ENCODE measurements at places on chromosomes 6 and 20. TPM values are rescaled to one million over a fixed set of nuclear protein-coding genes. Genes with fewer than 3 reads are reported as not detected.

Gene HLA-DQB1
- total RNA-seq = 16.2 TPM

Gene EYA2
- not detected for total RNA-seq

Gene HUS1B
- total RNA-seq = 4.5 TPM

Gene FABP7
- not detected for total RNA-seq

DNA sequence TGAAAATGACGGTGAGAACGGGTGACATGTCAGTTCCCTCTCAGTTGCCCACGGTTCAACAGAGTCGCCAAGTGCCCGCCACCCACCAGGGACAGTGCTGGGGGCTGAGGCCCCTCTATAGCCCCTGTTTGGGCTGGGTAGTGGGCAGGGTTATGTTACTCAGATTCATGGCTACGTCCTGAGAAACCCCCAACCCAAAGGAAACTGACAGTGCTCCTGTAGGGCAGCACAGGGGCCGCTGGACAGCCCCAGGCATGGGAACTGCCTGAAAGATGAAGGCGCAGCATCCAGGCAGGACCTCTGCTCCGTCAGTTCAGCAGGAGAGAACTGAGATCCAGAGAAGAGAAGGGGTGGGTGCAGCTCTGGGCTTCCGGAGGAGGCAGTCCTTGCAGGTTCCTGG, 118.9 kb upstream of the PMEPA1 start:
- no peak for DNase-seq

- no peak for DNase-seq
Observed at GRCh38 chr6:29489286-29489685, 1.5 kb upstream of the MAS1L start.

GRCh38 chr6:21845018-21845417, 251.5 kb downstream of the SOX4 start:
- no peak for DNase-seq

DNA sequence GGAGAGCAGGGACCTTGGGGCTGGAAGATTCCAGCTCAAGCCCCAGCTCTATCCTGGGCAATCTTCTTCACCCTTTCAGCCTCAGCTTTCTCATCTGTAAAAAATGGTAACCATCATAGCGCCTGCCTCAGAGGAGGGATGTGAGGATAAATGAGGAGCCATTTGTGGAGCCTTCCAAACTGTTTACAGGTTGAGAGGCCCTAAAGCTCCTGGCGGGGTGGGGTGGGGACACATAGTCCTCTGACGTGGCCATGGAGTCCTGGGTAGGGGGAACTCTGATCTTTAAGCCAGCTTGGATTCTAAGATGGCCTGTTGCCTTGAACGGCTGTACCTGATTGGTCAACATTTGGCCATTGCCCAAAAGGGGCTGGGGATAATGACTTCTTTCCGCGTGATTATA, 111.1 kb downstream of the TOX2 start:
- no peak for DNase-seq

DNA sequence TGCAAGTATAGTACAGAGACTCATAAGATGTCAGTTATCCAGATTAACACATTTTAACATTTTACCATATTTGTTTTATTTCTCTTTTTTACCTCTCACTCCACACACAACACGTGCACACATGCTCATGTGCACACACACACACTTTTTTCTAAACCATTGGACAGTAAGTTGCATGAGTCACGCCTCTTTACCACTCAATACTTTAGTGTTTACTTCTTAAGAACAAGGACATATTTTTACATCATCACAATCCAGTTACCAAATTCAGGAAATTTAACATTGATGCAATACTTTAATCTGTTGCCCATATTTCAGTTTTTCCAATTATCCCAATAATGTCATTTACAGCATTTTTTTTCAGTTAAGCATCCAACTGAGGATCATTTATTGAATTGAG, 109.0 kb downstream of the RIN2 start:
- no peak for DNase-seq

- no peak for DNase-seq
Observed at GRCh38 chr6:107642095-107642860, 152.4 kb downstream of the SOBP start.

- no peak for DNase-seq
Observed at GRCh38 chr6:125304970-125305660, 3.3 kb upstream of the HDDC2 start.

DNA sequence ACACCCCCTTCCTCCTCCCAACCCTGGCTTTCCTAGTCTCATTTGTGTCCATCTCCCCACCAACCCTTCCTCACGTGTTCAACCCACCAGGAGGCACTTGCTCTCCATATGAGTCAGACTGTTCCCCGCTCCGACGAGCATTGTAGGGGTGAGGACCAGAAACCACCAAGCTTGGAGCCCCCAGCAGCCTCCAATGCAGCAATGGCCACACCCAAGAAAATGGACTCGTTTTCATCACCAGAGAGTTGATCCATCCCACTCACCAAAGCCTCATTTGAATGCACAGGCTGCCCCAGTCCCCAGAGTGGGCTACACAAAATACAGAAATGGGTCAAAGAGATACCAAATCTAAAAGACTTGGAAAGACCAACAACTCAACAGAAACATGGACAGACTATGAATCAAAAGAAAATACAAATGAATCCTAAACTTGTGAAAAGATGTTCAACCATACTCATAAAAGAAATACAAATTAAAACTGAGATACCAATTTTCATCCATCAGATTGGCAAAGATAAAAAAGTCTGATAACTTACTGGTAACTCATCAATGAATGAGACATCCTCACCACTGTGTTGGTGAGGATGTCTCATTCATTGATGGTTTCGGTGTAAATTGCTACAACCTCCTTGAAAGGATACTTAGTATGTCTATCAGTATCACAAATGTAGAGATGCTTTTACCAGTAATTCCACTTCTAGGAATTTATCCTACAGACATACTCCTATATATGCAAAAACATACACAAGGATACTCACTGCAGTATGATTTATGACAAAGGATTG, 68.1 kb downstream of the TRERF1 start:
- no peak for DNase-seq

GRCh38 chr20:20404633-20405032, 36.7 kb downstream of the INSM1 start:
- DNase-seq = no peak

DNA sequence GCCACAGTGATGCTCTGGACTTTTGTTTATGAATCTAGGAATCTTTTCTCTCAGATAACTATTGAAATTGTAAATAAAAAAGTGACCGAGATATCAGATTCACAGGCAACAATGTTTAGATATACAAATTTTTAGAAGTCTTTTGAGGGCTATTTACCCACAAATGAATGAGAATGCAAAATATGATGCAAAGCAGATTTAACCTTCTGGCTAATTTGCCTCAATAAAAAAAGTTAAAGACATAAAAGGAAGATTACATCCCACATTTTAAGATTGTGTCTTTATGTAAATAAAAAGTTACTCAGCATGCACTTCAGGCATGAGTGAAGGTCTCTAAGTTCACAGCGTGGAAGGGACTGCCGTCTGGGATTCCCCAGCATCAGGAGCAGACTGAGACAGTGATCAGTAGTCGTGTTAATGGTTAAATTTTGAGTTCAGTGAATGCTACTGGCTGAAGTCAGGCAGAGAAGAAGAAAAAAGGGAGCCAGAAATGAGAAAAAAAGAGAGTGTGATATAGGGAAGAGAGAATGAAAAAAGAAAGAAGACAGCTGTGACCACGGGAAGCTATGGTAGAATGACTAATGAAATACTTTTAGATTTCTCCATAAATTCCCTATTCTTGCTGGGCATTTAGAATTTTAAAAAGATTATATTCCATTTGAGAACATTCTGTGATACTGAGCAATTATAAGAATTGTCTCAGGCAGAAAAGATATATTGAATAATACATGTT, 93.6 kb downstream of the MYB start:
- DNase-seq = no peak

- DNase-seq = no peak
Observed at GRCh38 chr20:62363920-62364851, 2.9 kb downstream of the LAMA5 start.

DNA sequence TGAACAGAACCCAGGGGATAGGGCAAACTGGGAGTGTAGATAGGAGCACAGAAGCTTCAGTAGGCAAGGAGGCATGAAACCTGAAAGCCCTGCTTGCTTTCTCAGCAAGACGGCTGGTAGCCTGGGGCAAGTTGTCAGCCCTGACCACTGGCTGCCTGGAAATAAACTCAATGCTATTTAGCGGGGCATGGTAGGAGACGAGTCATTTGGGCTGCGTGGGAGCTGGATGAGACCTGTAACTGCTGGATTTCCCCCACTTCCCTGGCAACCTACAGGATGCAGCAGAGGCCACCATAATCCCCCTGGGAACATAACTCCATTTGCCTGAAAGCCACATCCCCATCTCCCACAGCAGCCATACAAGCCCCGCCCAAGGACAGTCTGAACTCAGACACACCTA, 332.6 kb upstream of the TBX18 start:
- DNase-seq = no peak

DNA sequence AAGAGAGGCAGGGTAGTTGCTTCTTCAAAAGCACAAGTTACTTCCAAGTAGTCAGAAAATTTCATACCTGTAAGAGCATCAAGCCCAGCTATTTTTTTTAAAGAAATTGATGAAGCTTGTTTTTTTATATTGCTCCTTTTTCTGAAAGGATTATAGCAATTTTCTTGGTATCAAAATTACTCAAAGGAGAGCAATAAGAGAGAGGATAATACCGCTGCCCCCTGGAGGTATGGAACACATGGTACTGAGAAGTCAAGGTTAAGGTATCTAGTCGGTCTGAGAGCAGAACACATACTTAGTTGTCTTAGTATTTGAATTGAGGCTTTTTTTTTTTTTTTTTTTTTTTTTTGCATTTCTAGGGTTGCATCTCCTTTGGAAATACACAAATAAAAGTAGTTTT, 59.4 kb downstream of the ADGRF5 start:
- no peak for DNase-seq

DNA sequence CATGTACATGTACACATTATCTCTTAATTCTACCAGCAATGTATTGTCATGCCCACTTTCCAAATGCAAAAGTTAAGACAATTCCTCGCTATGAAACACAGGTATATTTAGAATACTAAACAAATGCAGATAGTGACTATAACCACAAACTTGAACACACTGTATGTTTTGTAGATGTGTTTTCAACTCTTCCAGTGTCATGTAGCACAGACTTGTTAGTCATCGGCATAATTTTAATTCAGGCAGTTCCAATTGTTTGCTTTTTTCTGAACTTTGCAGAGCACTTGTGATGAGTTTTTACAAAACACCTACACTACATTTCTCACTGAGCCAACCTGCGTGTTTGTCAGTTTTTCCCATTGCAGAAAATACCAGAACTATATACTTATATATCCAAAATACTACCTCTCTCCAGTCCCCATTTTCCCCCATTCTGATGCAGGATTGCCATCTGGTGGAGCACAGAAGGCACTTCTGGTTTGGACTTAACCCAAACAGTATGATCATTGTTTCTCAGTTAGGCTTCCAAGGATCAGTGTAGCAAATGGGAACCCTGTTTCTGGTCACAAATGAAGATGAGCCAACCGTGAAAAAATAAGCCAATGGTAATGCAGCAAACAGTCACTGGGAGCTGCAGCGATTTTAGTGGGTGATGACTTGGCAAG, 143.4 kb downstream of the ADGRB3 start:
- no peak for DNase-seq

DNA sequence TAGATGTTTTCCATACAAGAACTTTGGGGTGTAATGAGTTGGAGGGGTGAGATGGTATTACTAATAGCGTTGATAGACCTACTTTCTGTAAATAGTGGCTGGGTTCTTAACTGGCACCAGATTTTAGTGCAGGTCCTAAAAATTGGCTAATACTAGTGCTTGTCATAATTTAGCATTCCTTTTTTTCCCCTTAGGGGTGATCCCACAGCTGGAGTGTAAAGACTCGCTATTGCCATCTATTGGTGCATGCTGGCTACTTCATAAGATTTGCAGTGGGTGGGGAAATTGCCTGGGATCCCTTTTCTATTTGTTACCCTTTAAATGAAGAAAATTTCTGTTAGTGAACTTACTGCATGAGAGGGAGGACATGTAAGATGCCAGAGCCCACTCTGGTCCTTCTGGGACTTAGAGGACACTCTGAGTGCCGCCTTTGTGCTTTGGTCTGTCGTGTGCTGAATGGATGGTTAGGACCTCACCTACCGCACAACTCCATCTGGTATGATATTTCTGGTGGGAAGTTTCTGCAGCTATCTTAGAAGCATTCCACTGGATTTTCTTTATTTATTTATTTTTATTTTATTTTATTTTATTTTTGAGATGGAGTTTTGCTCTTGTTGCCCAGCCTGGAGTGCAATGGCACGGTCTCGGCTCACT, 195.5 kb downstream of the JARID2 start:
- DNase-seq = peak; percentile 17

DNA sequence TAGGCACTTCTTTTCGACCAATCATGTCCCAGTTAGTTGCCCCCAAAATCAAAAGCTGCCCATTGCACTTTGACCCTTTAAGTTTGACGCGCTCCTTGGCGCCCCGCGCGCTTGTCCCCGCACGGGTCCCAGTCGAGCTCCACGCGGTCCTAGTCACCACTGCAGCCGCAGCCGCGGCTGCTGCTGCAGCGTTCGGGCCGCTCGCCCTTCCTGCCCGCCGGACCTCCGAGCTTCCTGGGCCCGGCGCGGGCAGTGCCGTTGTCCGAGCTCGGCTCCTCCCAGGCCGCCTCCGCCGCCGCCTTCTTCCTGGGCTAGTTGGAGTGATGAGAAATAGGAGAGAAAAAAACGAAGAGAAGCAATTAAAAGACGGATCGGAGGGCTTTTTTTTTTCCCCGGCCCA, 185.7 kb upstream of the COL21A1 start:
- DNase-seq = no peak

DNA sequence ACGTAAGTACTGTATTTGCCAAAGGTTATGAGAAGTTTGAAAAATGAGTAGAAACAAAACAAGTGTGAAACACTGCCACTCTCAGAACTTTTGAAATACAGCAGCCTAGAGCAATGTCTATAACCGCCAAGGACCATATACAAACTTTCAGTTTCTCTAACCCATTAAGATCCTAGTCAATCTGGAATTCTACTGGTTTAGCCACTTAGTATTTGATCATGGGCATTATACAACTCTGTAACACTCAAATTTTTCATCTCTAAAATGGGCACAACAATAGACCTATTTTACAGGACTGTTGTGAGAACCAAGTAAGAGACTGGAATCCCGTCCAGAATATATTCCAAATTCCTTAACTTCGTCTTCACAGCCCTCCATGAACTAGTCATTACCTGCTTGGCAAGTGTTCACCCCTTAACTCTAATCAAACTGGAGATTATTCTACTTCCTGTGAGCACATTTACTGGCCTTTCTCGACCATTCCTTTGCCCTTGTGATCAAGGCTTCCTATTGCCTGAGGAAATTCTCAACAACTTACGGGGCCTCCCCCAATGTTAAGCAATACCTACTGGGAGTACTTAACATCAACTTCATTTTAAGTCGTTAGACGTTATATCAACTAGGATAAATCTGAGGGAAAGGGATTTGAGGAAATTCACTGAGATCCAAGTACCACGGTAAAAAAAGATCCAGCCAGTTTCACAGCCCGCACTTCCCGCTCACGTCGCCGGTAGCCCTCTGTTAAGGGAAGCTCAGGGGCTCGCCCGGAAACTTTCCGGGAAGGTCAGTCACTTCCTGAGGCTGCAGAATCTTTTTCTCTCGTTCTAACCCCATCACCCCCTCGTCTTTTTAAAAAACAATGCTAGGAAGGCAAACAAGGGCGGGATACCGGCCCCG, 1.1 kb downstream of the EIF2S2 start:
- no peak for DNase-seq

Measured in T-helper 17 cell (primary cell).